T-helper 2 cell (primary cell): ENCODE measurements at places on chromosomes 7 and 10.

GRCh38 chr10:19931894-19932590 lies 115.8 kb downstream of the PLXDC2 start:
- no peak for DNase-seq

- DNase-seq, result no peak
Observed at GRCh38 chr10:71805776-71806703, 32.7 kb upstream of the VSIR start.

DNA sequence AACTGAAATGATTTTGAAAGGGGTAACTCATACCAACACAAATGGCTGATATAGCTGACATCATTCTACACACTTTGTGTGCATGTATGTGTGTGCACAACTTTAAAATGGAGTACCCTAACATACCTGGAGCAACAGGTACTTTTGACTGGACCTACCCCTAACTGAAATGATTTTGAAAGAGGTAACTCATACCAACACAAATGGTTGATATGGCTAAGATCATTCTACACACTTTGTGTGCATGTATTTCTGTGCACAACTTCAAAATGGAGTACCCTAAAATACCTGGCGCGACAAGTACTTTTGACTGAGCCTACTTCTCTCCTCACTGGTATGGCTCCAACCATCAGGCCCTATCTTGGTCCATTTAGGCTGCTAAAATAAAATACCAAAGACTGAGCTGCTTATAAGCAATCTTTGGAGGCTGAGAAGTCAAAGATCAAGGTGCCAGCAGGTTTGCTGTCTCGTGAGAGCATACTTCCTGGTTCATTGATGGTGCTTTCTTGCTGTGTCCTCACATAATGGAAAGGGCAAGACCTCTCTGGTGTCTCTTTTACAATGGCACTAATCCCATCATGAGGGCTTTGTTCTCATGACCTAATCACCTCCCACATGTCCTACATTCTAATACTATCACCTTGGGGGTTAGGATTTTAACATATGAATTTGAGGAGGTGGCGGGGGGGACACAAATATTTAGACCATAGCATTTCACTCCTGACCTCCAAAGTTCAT lies 173.3 kb downstream of the CFTR start:
- no peak for DNase-seq

DNA sequence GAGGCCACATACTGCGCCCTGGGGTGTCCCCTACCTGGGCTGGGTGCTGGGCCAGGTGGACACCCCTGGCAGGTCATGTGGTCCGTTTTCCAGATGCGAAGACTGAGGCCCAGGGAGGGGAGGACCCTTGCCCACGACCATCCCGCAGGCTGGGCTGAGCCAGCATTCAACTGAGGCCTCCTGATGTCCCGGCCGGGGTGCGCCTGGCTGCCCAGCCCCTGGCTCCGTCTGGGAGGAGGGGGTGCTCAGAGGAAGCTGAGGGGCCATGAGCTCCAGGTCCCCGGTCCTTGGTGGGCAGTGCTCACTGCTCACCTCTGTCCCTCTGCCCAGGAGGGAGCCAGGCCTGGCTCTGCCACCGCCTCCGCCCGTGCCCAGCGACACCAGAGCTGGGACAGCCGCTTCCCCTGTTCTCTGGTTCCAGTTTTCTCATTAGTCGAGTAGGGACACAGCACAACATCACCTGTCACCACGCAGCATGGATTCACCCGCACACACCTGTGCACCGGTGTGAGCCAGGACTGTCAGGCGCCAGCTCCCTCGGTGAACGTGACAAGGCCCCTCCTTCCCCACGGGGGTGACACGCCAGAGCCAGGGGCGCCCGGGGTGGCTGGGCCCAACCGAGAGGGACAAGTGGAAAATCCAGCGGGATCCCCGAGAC lies 139.7 kb downstream of the ELFN1 start:
- DNase-seq, result no peak

DNA sequence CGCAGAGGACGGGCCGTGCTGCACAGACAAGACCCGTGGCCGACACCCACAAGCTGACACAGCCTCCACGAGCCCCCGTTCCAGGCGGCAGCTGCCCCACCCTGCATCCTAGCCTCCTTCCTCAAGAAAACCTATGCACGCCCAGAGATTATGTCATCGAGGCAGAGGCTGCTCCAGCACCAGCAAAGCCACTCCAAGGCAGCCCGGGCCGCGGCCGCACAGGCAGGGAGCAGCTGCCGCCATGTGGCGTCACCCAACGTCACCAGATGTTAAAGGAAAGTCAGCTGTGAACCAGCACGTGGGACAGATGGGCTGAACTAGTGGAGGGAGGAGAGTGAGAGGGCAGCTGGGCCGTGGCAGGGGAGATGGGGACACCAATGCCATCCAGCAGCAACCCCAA lies 59.8 kb downstream of the STK32C start:
- no peak for DNase-seq

- DNase-seq, result no peak
Observed at GRCh38 chr7:113710310-113711096, 208.3 kb downstream of the PPP1R3A start.

GRCh38 chr10:74049955-74050354 lies 52.0 kb downstream of the VCL start:
- DNase-seq, result no peak

DNA sequence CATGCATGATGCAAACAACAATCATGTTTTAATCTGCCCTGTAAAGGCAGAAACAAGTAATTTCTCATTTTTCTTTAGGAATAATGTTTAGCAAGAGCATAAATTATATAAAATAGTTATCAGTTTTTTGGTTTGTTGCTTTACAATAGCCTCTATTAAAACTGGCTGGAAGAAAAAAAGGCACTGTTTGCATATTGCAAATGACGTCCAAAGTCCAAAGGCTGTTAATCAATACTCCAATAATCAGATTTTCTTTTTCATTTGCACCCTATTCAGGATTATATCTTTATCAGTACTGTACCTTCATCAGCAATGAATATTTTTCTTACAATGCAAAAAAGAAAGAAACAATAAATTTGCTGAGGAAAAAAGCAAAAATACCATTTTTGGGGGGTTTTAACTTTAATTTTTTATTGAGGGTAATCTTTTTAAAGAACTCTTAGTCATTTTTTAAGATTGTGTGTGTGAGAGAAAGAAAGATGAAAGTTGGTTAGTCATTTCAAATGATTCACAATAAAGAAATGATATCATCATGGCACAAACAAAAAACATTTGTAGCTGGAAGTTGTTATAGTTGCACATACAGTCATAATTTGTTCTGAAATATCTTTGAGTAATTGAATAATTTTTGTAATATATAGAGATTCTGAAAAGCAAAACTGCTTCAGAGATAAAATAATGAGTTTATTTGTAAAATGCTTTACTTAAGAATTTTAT lies 44.4 kb upstream of the AKR1C2 start:
- no peak for DNase-seq

DNA sequence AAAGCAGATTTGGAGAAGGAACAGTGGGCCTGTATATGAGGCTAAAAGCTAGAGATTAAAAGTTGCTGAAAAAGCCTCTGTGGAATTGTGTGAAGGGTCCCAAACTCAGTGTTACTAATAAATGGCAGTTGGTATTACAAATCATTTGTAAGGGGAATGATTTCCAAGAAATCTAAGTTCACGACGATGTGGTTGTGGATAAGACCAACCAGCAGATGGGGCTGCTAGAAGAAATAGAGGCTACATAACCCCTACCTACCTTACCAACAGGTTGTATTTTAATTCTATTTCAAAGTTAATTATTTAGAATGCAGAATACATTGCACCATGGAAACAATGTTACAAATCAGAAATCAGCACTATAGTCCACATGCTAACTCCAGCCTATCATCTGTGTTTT lies 377.1 kb downstream of the HPSE2 start:
- no peak for DNase-seq

- no peak for DNase-seq
Observed at GRCh38 chr7:1447551-1448244, 11.6 kb downstream of the MICALL2 start.

DNA sequence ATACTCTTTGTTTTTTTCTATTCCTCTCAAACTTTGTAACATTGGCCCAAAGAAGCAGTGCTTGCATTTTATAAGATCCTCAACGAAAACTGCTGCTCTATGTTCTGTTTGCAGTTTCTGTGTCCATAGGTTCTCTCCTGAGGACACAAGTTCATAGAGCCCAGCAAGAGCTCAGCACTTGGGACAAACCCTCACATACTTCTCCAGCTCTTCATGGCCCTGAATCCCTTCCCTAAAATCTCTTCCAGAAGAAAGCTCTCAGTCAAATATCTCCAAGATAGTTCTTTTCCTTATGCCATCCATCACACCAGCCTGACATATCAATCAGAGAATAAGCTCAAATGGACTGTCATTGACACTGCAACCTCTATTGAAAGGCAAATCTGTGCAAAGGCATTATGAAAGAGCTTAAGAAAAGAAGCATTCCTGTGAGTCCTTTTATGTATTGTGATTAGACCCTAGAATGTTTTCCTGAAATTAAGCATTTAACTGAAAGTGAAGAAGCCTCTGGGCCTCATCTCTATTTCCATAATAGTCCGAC lies 405.5 kb downstream of the ANKRD7 start:
- no peak for DNase-seq

DNA sequence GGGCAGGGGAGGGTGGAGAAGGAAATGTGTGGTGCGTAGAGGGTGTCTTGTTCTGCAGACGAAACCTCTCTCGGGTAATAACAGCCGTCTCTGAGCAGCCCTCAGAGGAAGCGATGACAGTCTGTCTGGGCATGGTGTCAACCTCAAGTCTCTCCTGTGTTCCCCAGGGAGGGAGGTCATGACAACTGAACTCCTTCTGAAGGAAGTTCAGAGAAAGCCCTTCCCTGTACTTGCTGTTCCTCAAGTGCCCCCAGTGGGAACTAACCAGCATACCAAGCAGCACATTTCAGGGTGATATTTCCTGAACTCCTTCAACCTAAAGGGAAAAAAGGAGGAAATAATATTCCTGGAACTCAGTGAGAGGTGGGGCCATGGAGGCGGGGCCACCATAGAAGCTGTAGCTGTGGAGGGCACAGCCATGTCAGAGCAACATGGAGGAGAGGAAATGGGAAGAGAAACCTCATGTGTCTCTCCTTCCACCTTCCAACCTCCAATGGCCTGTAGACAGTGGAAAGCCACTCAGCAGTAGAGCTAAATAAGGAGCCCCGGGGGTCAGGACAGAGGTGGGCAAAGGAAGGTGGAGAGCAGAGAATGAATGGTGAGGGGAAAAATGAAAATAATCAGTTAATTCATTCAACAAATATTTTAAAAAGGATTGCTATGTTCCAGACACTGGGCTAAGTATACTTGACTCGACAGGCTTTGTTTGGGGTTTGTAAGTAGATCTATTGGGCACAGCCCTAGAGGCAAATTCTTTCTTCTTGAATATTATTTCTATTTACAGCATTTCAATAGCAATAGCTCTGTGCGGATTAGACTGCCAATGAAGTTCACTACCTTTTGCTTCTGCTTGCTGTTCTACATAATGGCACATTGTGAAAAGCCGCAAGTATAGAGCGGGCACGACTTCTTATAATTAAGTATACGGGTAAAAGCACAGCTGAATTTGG lies 61.0 kb upstream of the AOAH start:
- peak; percentile 94 for DNase-seq

DNA sequence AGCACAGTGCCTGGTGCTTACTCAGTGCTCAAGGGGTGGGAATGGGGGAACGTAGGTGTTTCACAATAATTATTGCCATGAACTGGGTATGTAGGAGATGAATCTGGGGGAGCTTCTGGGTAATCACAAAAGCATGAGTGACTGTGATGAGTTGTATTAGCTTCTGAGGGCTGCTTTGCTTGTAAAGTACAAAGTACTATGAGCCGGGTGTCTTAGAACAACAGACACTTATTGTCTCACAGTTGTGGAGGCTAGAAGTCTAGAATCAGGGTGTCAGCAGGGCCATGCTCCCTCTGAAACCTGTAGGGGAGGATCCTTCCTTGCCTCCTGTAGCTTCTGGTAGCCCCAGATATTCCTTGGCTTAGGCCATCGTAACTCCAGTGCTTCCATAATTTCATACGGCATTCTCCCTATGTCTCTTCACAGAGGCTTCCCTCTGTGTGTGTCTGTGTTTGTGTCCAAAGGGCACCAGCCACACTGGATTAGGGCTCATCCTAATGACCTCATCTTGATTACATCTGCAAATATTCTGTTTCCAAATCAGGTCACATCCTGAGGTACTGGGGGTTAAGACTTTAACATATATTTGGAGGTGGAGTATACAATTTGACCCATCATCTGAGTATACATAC lies 84.8 kb upstream of the AGBL3 start:
- no peak for DNase-seq

- DNase-seq, result no peak
Observed at GRCh38 chr7:158830211-158830723, 958 bp upstream of the ESYT2 start.

DNA sequence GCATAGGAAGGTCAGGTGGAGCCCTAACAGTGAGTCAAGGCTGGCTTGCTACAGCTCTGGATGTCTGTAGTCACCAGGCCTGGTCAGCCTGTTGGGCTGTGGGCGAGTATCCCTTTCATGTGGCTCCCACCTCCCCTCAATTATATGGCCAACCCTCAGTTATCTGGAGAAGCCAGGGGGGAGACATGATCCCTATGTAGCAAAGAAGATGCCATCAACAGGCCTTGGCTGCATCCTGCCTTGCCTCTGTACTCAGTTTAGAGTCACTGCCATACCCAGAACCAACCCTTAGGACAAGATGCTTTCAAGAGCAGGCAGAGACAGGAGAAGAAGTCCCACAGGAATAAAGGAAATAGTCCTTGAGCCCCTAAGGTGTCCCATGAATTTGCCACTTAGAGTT lies 763.9 kb downstream of the GRID1 start:
- no peak for DNase-seq

GRCh38 chr7:43763183-43763582 lies 4.7 kb downstream of the BLVRA start:
- DNase-seq, result no peak

DNA sequence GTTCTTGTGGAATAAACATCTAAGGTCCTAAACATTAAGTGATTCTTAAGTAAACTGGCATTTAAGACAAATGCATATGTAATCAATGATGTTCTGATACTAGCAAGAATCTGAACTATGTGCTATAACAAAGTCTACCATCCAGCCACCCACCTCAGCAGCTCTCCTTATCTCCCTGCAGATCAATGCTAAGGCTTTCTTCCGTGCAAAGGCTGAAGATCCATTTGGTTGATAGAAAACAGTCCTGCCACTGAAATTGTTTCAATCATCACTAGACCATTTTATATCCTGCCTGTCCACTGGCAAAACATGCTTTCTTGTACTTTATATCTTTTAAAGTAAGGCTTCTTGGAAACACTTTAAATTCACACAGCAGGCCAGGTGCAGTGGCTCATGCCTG lies 6.3 kb upstream of the SMKR1 start:
- DNase-seq, result no peak

- no peak for DNase-seq
Observed at GRCh38 chr7:108090791-108091460, 39.2 kb downstream of the LAMB4 start.
